ENCODE measurements at places on chromosomes 3 and 15. TPM values are rescaled to one million over a fixed set of nuclear protein-coding genes. Genes with fewer than 3 reads are reported as not detected.

DNA sequence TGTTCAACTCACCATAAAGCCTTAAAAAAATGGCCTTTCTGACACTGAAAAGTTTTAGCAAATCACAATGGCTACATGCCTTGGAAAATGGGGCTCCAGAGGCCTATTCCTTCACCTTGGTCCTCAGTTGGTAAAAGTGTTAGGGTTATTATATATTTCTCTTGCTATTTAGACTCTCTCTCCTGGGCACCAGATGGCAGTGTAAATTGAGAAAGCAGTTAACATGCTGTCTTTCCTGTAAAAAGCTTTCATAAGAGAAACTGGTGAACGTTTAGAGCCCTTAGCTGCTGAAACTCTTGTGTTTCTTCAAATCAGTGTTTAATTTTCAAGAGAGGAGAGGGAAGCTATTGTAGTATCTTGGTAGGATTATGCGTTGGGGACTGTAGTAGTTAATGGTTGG, 89.9 kb downstream of the LRTM1 start:
- H3K4me1 ChIP-seq, result no peaks in the 10 kb centered on the region
- no peak overlapping the region for H3K4me3 ChIP-seq
- DNase-seq, result no peak
- no peak overlapping the region for H3K27ac ChIP-seq

DNA sequence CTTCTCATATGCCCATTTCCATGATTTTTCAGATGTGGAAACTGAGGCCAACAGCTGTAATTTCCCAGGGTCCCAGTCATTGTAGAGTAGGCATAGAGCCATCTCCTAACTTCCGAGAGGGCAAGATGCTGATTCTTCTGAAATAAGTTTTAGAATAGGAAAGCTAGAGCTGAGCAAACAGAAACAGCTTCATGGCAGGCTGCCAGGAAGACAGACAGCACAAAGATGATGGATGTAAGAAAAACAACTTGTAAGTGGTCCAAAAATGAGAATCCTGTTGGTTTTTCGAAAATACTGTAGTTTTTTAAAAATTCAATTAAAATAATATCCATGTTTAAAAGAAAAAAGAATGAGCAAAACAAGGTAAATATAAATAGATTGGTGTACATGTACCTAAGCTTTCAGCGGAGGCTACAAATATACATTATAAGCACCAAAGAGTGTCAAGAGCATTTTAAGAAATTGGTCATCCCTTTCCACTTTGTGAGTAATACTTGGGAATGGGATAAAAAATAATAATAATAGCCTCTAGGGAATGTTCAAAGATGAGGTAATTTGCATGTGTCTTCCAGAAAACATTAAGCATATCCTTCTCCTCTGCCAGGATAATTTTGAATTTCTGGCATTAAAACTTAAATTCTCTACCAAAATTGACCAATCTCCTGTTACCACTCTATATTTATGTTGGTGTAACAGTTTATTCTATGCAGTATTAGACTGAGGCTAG, 406.6 kb downstream of the MECOM start:
- no peak for DNase-seq
- H3K4me1 ChIP-seq, result no peaks in the 10 kb centered on the region
- no peak overlapping the region for H3K27ac ChIP-seq
- H3K36me3 ChIP-seq, result no peaks in the 10 kb centered on the region

- peaks cover 39% of the 10 kb centered on the region for H3K4me1 ChIP-seq
- no peak for DNase-seq
- H3K36me3 ChIP-seq, result no peaks in the 10 kb centered on the region
- H3K27me3 ChIP-seq, result no peaks in the 10 kb centered on the region
Observed at GRCh38 chr3:171334465-171334811, 125.8 kb downstream of the TNIK start.

The CP gene
- not detected for total RNA-seq

GRCh38 chr3:16304061-16305010, 39.3 kb downstream of the OXNAD1 start:
- H3K36me3 ChIP-seq, result peaks cover 19% of the 10 kb centered on the region
- DNase-seq, result no peak
- H3K4me1 ChIP-seq, result peaks cover 76% of the 10 kb centered on the region
- H3K27ac ChIP-seq, result peak overlapping the region; percentile 98
- H3K4me3 ChIP-seq, result peak overlapping the region; percentile 75

- DNase-seq, result no peak
- no peaks in the 10 kb centered on the region for H3K36me3 ChIP-seq
- no peak overlapping the region for H3K27ac ChIP-seq
Observed at GRCh38 chr15:88447741-88448140, 19.4 kb downstream of the MRPL46 start.

- no peak overlapping the region for H3K4me3 ChIP-seq
- no peak overlapping the region for H3K27ac ChIP-seq
- H3K36me3 ChIP-seq, result no peaks in the 10 kb centered on the region
- H3K4me1 ChIP-seq, result peaks cover 2% of the 10 kb centered on the region
Observed at GRCh38 chr3:187719628-187720336, 17.4 kb upstream of the RTP2 start.

The GPR62 gene
- total RNA-seq, result not detected

GRCh38 chr3:149188494-149188893, 33.1 kb downstream of the CP start:
- no peaks in the 10 kb centered on the region for H3K4me1 ChIP-seq
- H3K4me3 ChIP-seq, result no peak overlapping the region
- no peaks in the 10 kb centered on the region for H3K27me3 ChIP-seq
- DNase-seq, result no peak

- no peaks in the 10 kb centered on the region for H3K36me3 ChIP-seq
- no peak for DNase-seq
- no peaks in the 10 kb centered on the region for H3K27me3 ChIP-seq
- H3K27ac ChIP-seq, result no peak overlapping the region
- no peak overlapping the region for H3K4me3 ChIP-seq
- no peaks in the 10 kb centered on the region for H3K4me1 ChIP-seq
Observed at GRCh38 chr3:83802801-83803200, 1156.0 kb upstream of the CADM2 start.

GRCh38 chr3:101183151-101183550, 137.2 kb downstream of the IMPG2 start:
- peaks cover 3% of the 10 kb centered on the region for H3K36me3 ChIP-seq
- no peak overlapping the region for H3K4me3 ChIP-seq
- H3K27ac ChIP-seq, result no peak overlapping the region
- no peak for DNase-seq
- no peaks in the 10 kb centered on the region for H3K4me1 ChIP-seq
- peaks cover 12% of the 10 kb centered on the region for H3K27me3 ChIP-seq

DNA sequence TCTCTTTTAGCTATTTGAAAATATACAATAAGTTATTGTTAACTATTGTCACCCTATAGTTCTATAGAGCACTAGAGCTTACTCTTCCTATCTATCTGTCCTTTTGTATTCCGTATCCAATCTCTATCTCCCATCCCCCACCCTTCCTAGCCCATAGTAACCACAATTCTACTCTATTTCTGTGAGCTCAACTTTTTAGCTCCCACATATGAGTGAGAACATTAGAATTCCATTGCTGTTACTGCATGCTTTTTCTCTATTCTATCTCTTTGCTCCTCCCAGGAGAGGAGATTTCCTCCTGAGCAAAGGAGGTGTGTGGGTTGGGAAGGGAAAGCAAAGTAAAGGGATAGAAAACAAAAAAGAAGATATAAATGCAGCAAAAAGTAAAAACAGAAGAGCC, 105.6 kb upstream of the SLC4A7 start:
- peaks cover 24% of the 10 kb centered on the region for H3K4me1 ChIP-seq
- no peaks in the 10 kb centered on the region for H3K36me3 ChIP-seq
- no peaks in the 10 kb centered on the region for H3K27me3 ChIP-seq
- DNase-seq, result no peak
- H3K4me3 ChIP-seq, result no peak overlapping the region

DNA sequence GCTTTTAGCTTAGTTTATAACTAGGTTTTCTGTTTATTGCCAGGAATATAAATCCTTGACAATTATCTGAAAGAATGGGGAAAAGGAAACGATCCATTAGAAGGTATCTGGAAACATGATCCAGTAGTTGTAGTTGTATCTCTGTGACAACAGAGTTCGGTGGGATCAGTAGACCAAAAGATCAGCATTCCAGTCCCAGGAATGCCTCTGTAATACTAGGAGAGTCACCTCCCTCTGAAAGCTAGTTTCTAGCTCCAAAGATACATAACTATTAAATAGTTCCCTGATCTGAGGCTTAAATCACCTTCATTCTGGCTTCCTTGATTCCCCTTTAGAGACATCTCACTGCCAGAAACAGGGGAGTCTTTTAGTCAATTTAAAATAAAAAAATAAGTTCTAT, 34.1 kb downstream of the MB21D2 start:
- H3K36me3 ChIP-seq, result no peaks in the 10 kb centered on the region
- H3K4me3 ChIP-seq, result no peak overlapping the region
- DNase-seq, result no peak
- no peak overlapping the region for H3K27ac ChIP-seq
- H3K4me1 ChIP-seq, result peaks cover 14% of the 10 kb centered on the region
- H3K27me3 ChIP-seq, result peaks cover 5% of the 10 kb centered on the region

DNA sequence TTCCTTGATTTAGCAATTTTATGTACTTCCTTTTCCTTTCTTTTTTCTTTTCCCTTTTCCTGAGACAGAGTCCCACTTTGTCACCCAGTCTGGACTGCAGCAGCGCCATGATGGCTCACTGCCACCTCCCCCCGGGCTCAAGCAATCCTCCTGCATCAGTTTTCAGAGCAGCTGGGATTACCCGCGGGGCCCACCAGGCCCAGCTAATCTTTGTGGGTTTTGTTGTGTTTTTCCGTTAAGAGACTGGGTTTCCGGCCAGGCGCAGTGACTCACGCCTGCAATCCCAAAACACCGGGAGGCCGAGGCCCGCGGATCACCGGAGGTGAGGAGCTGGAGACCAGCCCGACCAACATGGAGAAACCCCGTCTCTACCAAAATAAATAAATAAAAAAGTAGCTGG, 17.7 kb downstream of the GOLGA8S start:
- no peaks in the 10 kb centered on the region for H3K36me3 ChIP-seq
- H3K4me1 ChIP-seq, result no peaks in the 10 kb centered on the region
- H3K27me3 ChIP-seq, result peaks cover 15% of the 10 kb centered on the region
- H3K27ac ChIP-seq, result no peak overlapping the region
- DNase-seq, result no peak
- H3K4me3 ChIP-seq, result no peak overlapping the region

The SMCO1 gene
- not detected for total RNA-seq

GRCh38 chr3:99753268-99753975, 64.2 kb upstream of the CMSS1 start:
- no peak overlapping the region for H3K4me3 ChIP-seq
- DNase-seq, result no peak
- H3K27ac ChIP-seq, result no peak overlapping the region

- H3K4me1 ChIP-seq, result peaks cover 33% of the 10 kb centered on the region
- peak; percentile 22 for DNase-seq
- peak overlapping the region; percentile 92 for H3K27ac ChIP-seq
- H3K36me3 ChIP-seq, result no peaks in the 10 kb centered on the region
- H3K4me3 ChIP-seq, result peak overlapping the region; percentile 87
Observed at GRCh38 chr3:187919048-187919447, 173.8 kb upstream of the BCL6 start.

- DNase-seq, result no peak
- H3K36me3 ChIP-seq, result peaks cover 4% of the 10 kb centered on the region
- H3K4me3 ChIP-seq, result no peak overlapping the region
- peaks cover 2% of the 10 kb centered on the region for H3K4me1 ChIP-seq
- no peak overlapping the region for H3K27ac ChIP-seq
- peaks cover 79% of the 10 kb centered on the region for H3K27me3 ChIP-seq
Observed at GRCh38 chr15:61038387-61038786, 190.7 kb downstream of the RORA start.

The SLC28A2 gene
- not detected for total RNA-seq

DNA sequence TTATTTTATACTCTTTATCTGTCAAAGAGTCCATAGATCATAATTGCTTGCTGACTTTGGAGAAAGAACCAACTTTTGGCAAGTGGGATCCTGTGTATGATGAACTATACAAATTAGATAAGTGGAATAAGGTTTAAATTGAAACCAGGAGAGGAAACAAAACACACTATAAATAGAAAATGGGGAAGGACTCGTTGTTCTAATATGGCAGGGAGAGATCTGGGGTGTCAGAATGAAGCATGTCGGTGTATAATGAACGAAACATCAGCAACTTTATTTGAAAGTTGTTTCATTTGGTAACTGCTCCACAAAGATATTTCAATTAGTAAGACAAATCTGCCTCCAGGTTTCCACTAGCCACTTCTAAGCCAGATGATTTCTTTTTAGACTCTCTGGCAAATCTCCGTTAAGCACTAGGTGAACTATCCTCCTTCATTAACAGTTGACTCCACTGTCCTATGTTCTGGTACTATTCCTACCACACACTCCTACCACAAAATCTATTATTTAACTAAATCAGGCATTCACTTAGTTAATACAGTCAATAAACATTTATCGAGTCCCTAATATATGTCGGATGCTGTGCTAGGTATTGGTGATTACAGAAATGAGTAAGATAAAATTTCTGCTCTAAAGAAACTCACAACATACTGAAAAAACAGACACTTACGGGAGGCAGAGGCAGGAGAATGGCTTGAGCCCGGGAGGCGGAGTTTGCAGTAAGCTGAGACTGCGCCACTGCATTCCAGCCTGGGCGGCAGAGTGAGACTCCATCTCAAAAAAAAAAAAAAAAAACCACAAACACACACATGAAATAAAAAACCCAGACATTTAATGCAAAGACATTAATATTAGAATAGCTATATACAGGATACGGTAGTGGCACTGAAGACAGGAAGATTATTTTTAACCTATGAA, 20.1 kb downstream of the SLC15A2 start:
- H3K4me1 ChIP-seq, result no peaks in the 10 kb centered on the region
- no peak overlapping the region for H3K4me3 ChIP-seq
- no peaks in the 10 kb centered on the region for H3K27me3 ChIP-seq
- DNase-seq, result no peak
- H3K27ac ChIP-seq, result no peak overlapping the region

The P2RY14 gene
- 0.90 TPM for total RNA-seq

DNA sequence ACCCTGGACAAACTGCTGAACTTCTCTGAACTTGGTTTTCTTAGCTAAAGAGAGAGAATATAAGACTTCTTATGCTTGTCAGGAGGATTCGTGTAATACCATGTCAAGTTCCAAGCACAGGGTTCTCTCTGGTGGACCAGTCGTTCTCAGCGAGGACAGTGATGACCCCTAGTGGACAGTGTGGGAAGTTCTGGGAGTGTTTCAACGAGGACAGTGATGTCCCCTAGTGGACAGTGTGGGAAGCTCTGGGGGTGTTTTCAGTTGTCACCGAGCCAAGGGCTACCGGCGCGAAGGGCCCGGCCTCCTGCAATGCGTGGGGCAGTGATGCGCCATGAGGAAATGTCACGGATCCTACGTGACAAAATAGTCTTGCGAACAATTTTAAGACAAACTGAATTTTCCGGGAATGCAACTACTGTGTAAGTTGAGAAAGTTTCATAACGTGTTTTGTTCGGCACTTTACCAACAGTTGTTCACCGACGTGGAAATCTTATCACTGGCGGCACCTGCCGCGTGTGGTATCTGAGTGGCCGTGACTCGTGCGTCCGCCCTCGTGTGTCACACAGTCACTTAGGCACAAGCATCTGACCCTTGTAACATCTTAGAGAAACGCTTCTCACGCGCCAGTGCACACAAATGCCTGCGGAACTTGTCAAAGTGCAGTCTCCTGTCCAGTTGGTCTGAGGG, 39.3 kb upstream of the MUC4 start:
- H3K27me3 ChIP-seq, result peaks cover 6% of the 10 kb centered on the region
- peak; percentile 75 for DNase-seq
- no peak overlapping the region for H3K4me3 ChIP-seq

- no peaks in the 10 kb centered on the region for H3K27me3 ChIP-seq
- no peaks in the 10 kb centered on the region for H3K36me3 ChIP-seq
- no peak for DNase-seq
- peaks cover 7% of the 10 kb centered on the region for H3K4me1 ChIP-seq
Observed at GRCh38 chr3:13493867-13494441, 13.8 kb downstream of the HDAC11 start.
